NCI-H146 (cell line): ENCODE measurements at places on chromosomes 3 and 15.

DNA sequence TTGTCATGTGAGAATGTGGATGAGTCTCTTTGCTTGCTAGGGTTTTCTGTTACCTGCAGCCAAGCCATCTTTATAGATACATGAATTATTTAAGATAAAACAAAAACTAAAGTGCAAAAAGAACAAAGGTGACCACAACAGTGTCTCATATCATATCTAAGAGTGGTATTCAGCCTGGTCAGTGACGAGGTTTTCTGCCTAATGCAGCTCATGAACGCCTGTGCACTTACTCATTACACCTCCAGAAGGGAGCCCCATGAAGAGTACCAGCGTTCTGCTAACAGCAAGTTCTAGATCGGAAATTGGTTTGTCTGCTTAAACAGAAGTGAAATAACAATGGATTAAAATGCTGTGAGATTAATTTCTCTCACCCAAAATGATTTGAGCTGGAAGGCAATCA lies 19.2 kb downstream of the PXYLP1 start:
- DNase-seq, result no peak

DNA sequence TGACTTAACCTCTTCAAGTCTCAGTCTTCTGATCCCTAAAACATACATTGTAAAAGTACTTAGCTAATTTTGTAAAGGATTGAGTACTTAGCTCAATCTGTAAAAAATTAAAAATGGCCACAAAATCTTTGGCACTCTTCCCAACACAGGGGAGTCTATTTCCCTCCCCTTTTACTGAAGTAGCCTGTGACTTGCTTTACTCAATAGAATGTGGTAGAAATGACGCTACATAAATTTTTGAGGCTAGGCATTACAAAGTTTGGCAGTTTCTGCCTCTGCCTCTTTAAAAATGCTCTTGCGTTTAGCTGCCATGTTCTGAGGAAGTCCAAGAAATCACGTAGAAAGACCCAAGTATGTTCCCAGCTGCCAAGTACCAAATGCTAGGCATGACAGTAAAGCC lies 80.2 kb downstream of the CBLB start:
- no peak for DNase-seq

GRCh38 chr3:193732391-193732790 lies 139.4 kb downstream of the OPA1 start:
- DNase-seq, result no peak

- DNase-seq, result no peak
Measured at GRCh38 chr3:33394403-33395054, 45.7 kb downstream of the UBP1 start.

DNA sequence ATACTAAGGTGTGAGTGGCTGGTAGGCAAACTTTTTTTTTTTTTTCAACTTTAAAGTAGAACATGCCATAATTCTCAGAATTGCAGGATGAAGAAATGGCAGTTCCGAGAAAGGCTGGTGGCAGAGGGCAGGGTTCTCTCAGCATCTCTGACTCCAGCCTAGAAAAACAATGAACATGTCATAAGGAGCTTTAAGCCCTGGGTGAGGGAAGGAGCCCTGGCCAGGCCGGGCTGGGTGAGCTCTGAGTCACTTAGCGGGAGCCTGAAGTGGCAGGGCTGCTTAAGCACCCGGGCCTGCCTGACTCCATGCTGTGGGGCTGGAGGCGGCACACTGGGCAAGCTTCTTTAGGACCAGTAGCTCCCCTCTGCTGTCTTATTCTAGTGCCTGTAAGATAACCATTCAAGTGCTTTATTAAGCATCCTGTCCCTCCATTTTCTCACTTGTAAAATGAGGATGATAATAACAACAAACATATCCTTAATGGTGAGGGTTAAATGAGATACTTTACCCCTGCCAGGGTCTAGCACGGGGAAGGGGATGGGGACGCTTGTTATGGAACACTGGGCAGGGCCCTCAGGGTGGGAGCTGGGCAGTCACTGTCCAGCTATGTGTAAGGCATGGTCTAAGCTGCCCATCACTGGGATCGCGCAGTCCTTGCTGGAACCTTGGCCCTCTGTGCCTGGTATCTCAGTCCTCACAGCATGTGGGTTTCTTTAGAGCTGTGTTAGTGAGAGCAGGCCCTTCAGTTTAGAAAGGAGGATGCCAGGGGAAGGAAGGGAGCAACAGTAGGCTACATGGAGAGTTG lies 18.4 kb downstream of the SMAD6 start:
- DNase-seq, result no peak

GRCh38 chr3:119586733-119587172 lies 7.5 kb downstream of the ADPRH start:
- DNase-seq, result no peak

- no peak for DNase-seq
Measured at GRCh38 chr3:21310161-21310560, 440.8 kb downstream of the ZNF385D start.
